ENCODE measurements at places on chromosomes 4 and X. TPM values are rescaled to one million over a fixed set of nuclear protein-coding genes. Genes with fewer than 3 reads are reported as not detected.

UGT2B10 gene
- total RNA-seq = not detected

FABP2 gene
- total RNA-seq = not detected

FGG gene
- 0.88 TPM for total RNA-seq

LAMTOR3 gene
- 27.9 TPM for total RNA-seq

ODAM gene
- not detected for total RNA-seq

NDP gene
- total RNA-seq = 0.52 TPM

RAB41 gene
- total RNA-seq = not detected

ARHGAP6 gene
- 15.3 TPM for total RNA-seq

TRIM75 gene
- not detected for total RNA-seq

ARR3 gene
- total RNA-seq = not detected

JAKMIP1 gene
- total RNA-seq = not detected

MAGEB17 gene
- total RNA-seq = 0.08 TPM

LAP3 gene
- 63.9 TPM for total RNA-seq

ITM2A gene
- 0.32 TPM for total RNA-seq

DCAF4L1 gene
- total RNA-seq = 0.13 TPM

F9 gene
- not detected for total RNA-seq

TBC1D9 gene
- total RNA-seq = 13.8 TPM

XAGE1A gene
- total RNA-seq = not detected

SUPT20HL1 gene
- total RNA-seq = not detected

ODAPH gene
- total RNA-seq = 0.39 TPM

WDR17 gene
- 0.64 TPM for total RNA-seq

COX7B2 gene
- total RNA-seq = not detected

HEPH gene
- 8.5 TPM for total RNA-seq

SHROOM4 gene
- total RNA-seq = 0.72 TPM

ART3 gene
- total RNA-seq = not detected

HSFX2 gene
- 0.40 TPM for total RNA-seq

GAK gene
- total RNA-seq = 77.5 TPM

TXK gene
- not detected for total RNA-seq

USP26 gene
- total RNA-seq = not detected

DOK7 gene
- total RNA-seq = 0.13 TPM

GC gene
- total RNA-seq = not detected

F11 gene
- not detected for total RNA-seq

GRIA2 gene
- total RNA-seq = not detected

BOD1L1 gene
- total RNA-seq = 14.0 TPM

BBS12 gene
- total RNA-seq = 2.2 TPM

PPEF2 gene
- not detected for total RNA-seq

CDKL2 gene
- total RNA-seq = 0.26 TPM

USP46 gene
- 16.6 TPM for total RNA-seq

CXCL1 gene
- total RNA-seq = 534 TPM

NXF2 gene
- total RNA-seq = not detected

TLR1 gene
- not detected for total RNA-seq

PSMD10 gene
- total RNA-seq = 70.6 TPM

All from epithelial cell of alveolus of lung (primary cell).